ENCODE measurements at places on chromosomes 12 and 14.

DNA sequence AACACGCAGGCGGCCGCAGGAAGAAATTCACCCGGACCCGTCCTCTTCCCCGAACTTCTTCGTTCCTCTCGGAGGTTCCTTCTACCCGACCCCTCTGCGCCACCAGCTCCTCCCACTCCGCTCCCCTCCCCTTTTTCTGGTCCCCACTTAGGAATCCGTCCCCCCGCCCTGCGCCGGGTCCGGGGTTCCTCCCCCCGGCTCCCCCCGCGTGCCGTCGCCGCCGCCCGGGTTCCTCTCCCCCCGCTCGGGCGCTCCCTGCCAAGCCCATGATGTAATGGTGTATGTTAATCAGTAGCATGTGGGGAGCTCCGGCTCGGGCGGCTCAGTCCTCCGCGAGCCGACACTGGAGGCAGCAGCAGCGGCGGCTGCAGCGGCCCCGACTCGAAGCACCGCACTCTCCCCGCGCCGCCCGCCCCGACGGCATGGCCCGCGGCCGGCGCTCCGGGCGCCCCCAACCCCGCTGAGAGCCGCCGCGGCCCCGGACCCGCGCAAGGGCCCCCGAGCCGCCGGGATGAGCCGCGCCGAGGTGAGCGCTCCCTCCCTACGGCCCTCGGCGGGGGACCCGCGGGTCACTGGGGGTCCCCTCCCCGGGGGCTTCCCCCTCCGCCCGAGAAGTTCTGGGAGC, 1.0 kb upstream of the SAMD4A start:
- no peak for DNase-seq

DNA sequence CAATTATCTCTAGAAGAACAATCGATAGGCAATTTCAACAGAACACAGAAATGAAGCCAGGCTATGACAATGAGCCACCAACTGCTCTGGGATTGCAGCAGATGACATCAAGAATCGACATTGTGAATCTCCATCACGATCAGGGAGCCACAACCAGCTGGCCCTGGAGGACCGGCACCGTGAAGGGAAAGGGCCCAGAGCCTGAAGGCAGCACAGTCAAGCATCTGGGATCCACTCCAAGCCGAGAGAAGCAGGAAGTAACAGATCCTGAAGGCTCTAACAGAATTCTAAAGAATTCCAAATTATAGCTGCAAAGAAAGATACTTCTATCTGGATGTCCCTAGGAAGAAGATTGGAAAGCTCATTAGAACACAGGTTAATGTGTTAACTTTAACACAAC, 61.0 kb downstream of the LRRC74A start:
- no peak for DNase-seq

GRCh38 chr14:22036541-22037239, 363.1 kb upstream of the OR4E1 start:
- no peak for DNase-seq

GRCh38 chr12:96354326-96354725, 45.9 kb downstream of the CDK17 start:
- no peak for DNase-seq

DNA sequence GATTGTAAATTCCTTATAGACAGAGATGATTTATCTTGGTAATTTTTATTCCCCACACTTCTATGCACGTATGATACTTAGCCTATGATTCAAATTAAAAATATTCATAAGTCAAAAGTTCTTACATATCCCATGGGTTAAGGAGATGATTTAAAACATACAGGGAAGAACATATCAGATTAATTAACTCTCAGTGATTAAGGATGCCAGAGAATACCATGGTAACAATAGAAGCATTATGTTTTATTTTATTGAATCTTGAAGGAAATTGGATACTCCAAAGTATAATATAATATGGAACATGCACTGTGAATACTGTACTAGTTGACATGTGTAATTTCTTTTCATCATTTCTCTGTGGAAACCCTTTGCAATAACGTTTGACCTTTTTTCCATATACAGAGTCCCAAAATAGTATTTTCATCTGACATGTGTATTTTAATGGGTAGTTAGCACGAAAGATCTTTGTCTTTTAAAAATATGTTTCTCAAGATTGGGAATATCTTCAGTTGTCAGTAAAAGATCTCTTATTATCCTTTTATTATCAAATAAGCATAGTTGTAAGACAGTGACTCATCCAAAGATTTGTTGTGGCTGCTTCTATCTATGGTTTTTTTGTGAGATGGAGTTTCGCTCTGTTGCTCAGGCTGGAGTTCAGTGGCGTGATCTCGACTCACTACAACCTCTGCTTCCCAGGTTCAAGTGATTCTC, 166.7 kb downstream of the RAD51B start:
- DNase-seq, result no peak

DNA sequence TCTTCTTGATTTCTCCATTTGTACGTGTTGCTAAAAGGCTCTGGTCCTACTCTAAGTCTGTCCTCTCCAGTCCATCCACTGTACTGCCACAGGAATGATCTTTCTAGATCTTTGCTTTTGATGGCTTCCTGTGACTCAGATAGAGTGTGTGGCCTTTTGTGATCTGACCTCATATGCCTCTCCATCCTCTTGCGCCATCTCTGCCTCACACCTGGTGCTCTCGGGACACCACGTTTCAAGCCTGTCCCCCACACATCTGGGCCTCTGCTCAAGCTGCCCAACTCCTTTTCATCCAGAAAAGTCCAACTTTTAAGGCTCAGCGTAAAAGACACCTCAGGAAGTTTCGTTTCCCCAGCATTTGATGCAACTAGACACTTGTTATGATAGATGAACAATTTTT, 39.0 kb downstream of the DCAF4 start:
- DNase-seq, result no peak

DNA sequence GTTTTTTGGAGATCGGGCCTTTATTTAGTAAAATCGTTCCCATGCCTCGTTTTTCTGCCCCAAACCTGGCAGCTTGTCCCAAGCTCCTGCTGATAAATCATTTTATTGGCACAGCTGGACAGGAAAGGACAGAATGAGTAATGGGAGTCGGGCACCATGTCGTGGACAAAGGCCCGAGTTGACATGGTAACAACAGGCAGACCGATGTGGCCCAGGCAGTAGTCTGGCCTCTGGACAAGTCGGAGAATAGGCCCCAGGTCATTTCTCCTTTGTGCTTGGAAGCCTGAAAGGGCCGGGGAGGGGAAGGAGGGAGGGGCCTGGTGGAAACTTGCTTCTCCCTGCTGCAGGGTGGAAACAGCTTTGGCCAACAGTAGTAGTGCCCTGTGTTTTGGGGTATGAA, 234.9 kb downstream of the SUDS3 start:
- DNase-seq, result no peak

Data from OCI-M1 (cell line).